ENCODE measurements at places on chromosomes 3 and 15.

DNA sequence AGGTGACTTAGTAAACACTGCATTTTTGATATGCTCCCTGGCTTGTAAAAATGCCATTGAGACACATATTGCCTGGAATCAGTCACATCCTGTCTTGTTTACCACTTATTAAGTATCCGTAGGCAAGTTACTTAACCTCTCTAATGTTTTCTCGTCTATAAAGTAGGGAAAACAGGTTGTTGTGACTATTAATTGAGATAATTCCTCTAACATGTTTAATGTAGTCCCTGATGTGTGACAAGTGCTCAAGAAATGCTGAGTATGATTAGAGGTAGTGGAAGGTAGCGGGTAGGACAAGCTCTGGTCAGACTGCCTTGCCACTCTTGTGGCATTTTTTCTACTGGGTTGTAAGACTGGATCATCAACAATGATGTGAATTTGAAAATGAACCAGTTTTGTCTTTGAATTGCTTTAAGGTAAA lies 54.1 kb downstream of the NFKBIZ start:
- no peak for DNase-seq

DNA sequence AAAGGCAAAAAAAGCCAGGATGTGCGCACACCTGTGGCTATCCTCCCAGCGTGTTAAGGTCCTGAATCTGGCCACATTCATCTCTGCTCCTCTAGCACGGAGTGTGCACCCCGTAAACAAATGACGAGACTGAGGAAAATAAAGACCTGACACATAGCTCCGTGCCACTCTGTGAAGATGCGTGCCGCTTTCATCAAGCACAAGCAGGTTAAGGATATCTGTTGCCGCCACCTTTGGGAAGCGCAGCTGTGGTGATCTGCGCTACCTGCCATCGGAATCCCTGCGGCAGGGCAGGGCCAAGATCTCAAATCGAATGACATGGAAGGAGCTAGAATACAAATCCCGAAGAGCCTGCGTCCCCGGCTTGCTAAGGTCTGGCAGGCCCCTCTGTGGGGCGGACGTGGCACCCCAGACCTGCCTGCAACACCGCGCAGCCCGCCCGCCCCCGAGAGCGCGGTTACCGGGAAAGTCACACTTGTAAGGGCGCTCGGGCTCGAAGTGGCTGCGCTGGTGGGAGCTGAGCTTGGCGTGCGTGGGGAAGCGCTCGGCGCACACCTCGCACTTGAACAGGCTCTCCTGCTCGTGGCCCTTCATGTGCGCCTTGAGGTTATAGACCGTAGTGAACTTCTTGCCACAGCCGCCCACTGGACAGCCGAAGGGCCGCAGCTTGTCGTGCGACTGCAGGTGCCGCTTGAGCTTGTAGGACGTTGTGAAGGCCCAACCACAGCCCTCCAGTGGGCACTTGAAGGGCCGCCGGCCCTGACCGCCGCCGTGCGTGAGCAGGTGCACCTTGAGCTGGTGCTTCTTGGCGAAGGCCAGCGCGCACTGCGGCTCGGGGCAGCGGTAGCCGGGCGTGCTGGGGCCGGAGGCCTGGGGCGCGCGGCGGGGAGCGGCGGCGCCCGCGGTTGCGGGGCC lies 936 bp downstream of the ZXDC start:
- peak; percentile 53 for DNase-seq

- peak; percentile 40 for DNase-seq
These were observed 542 bp downstream of the PLOD2 start for GRCh38 chr3:146160321-146160963.

DNA sequence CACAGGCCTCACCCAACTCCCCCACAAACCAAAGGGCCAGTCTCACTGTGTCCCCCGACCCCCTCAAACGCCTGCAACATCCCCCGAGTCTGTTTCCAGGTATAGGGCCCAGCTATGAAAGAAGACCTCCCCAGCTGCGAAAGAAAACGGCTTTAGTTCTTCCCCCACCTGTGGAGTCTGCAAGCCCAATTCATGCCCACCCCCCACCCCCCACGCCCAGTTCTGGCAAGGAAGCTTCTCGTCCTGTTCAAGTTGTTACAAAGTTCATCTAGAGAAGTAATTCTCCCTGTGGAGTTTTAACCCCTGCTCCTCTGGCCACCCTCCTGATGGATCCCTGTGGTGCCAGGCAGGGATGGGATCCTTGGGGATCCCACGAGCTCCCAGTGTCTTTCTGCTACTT lies 54.4 kb downstream of the CCDC66 start:
- no peak for DNase-seq

- DNase-seq, result no peak
These were observed 734.0 kb upstream of the NR2F2 start for GRCh38 chr15:95596496-95596895.

GRCh38 chr3:117486719-117487716 lies 777.4 kb downstream of the TUSC7 start:
- DNase-seq, result no peak

DNA sequence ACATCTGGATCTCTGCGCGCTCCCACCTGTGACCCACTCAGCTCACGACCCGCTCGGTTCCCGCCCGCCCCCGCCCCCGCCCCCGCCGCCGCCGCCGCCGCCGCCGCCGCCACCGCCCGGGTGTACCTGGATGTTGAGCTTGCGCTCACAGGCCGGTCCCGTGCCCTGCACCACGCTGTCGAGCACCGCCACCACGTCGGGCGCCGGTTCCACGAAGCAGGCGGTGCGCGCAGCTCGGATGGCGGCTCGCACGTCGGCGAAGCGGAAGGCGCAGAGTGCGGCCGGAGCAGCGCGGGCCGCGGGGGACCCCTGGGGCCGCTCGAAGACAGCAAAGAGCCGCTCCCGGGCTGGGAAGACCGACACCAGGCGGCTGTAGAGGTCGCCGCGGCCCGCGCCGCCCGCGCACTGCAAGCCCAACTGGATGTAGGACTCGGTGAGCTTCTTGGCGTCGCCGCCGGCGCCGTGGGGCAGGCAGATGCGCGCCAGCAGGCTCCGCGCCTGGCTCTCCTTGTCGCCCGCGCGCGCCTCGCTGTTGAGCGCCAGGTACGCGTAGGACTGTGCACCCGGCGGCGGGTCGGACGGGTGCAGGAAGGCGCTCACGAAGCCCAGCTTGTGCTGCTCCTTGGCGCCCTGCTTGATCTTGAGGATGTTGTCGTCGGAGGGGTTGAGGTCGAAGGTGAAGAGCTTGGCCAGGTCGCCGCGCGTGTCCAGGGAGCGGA lies 1.1 kb downstream of the PLXND1 start:
- peak; percentile 45 for DNase-seq

DNA sequence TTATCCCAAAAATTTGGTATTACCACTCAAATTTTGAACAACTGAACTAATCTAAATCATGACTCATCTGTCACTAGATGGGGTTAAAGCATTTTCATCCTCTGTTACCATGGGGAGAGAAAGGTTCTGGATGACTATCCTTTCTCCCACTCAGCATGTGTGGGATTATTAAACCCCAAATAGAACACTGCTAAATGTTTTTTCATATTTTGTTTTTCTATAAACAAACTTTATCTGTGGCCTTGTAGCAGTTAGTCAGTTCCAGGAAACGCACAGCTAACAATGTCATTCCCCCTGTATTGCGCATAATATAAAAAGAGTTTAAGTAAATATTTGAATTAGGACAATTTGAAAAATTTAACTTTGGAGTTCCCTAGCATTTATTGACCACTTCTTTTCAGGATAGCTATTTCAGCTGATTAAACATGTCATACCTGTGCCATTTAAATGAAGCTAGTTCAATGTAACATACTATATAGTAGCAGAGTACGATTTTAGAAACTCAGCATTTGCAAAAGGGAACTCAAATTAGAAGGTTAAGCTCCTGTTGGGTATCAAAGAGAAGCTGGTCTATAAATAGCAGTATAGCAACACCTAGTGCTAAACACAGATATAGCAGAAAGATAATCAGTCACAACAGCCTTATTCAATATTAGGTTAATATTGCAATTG lies 9.2 kb upstream of the TMEM212 start:
- DNase-seq, result peak; percentile 55

DNA sequence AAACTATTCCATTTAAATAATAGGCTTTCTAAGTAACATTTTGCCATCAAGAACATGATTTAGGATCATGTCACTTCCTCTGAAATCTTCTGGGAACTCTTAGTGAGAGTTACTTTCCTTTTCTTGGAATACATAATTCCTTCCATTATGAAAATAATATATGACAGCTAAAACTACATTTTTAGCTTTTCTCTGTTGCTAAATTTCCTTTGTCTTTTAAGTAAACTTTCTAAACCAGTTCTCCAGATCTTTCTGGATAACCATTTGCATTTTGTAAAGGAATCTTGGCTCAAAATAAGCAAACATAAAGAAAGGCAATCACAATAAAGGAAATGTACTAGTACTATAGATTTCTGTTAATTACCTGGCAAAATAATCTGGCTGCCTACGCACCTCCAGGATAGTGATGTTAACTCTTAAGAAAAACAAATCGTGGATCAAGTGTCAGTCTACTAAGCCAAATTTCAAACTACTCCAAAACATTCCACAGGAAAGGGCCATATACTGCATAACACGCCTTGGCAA lies 165.7 kb downstream of the ZNF385D start:
- no peak for DNase-seq

DNA sequence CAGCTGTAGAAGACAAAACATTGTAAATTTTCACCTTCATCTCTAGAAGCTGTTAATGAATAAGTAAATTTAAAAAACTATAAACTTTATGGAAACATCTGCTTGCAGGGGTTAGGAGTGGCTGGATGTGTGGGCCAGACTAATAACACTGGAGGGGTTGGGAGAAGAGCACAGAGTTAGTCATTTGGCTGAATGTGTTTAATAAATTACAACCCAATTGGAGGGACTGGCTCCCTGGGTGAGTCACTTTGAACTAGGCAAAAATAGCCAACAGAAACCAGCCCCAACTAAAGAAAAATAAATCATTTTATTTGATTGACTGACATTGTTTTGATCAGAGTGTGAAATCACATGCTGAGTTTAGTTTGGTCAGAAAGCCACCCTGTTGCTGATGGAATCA lies 21.8 kb downstream of the DGKG start:
- DNase-seq, result no peak

DNA sequence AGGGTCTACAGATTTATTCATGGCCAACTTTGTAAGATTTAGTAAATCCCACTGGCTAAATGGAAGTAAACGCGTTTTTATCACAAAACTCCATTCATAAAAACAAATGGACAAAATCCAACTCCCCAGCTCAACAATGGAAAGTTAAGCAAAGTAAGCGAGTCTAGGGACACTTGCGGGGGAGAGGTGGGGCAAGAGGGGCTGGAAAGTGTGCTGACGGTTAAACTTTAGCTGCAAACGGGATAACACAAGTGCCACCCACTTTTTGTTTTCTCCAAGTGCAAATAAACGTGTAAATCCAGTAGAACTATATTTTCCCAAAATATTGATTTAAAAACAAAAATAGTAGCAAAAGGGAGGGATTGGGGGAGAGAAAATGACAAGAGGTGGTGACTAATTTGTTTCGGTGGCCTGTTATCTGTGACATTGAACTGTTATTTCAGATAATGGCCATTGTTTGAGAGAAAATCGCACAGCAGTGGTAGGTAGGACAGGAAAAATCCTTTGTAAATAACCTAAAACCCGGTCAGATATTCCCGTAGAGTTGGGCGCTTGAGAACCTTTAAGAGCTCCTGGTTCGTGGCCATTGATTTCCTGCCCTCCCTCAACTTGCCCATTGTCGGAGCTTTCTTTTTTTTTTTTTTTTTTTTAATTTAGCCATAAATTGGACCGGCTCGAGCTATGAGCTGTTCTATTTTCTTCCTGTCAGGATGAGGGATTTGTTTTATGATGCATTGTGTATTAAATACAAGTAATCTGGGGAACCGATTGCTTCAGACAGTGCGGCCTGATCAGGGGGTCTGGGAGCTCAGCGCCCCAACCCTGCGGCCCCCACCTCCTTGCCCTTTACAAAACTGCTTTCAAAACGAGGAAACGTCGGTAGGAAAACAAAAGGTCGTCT lies 514.8 kb downstream of the MECOM start:
- DNase-seq, result peak; percentile 36

- DNase-seq, result no peak
These were observed 55.0 kb downstream of the SLC6A1 start for GRCh38 chr3:11047500-11047899.

DNA sequence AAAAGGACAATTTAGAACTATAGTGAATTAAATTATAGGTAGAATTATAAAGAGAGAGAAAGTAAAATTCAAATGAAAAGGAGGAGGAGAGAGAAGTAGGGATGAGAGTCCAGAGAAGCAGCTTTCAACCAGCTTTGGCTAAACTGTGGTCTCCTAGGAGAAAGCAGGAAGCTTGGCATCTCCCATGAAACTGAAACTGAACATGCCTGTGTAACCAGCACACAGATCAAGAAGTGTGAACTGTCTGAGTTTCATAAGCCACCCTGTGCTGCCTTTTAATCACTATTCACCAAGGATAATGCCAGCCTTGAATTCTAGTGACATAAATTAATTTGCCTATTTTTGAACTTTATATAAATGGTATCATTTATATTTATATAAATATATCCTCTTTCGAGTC lies 128.5 kb downstream of the MYRIP start:
- DNase-seq, result no peak

DNA sequence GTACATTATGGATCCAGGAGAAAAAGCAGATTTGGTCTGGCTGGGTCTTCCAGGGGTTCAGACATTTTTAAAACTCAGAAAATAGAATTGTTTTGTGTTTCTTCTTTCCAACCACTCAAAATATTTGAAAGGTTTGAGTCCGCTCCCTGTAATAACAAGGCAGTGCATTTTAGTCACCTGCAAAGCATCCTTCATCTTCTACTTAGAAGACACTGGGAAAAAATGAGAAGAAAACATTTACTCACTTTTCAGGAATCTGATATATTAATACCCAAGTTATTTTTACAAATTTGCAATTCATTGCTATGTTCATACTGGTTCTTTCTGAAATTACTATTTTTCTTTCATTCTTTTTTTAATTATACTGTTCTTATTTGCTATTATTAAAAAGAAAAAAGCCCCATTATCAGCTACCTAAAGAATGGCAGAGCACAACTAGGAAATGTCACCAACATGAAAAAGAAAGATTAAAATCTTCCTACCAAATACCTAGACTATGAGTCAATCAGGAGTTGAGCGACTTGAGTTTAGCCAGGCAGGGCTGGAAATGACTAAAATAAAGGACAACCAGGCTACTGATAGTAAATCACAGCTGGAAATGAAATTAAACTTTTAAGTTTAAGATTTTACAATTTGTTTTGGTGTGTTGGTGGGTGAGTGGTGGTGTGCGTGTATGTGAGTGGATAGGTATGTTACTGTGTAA lies 280.3 kb upstream of the THBS1 start:
- DNase-seq, result no peak

DNA sequence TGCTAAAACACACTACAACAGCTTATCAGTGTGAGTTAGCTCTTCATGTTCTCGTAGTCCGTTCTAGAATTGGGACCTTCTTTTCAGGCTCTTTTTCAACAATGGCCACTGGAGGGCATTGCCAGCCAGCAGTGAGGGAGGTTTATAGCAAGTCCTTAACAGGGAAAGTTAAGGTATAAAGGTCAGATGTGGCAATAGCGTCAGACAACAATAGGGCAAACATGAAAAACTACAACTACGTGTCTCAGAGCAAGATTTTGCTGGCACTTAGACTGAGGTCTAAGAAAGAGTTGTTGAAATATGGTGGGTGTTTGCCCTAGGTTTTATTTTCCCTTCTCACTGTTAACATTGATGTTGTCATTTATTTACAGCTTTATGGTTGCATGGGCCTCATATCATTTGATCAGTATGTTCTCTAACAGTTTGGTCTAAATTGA lies 161.4 kb downstream of the GMNC start:
- DNase-seq, result peak; percentile 27

- no peak for DNase-seq
These were observed 57.4 kb downstream of the ZNF445 start for GRCh38 chr3:44419923-44420650.

- no peak for DNase-seq
These were observed 576 bp upstream of the RPAP1 start for GRCh38 chr15:41544650-41545015.

GRCh38 chr3:130843441-130843840 lies 50.4 kb upstream of the ATP2C1 start:
- no peak for DNase-seq

All from hematopoietic multipotent progenitor cell treated with erythropoietin and hydrocortisone succinate and interleukin-3 and kit ligand, for 8 days (in vitro differentiated cells).